CD8-positive, alpha-beta memory T cell (primary cell): ENCODE measurements at places on chromosomes 6 and 20.

- no peak for DNase-seq
Observed at GRCh38 chr20:47785311-47785853, at the start of gene SULF2. TSS of gene SULF2 (minus strand) at chr20:47785481. CDS start at chr20:47757363, 28,118 bp downstream.

- DNase-seq, result peak; percentile 64
Observed at GRCh38 chr20:38730989-38731737, 6.9 kb downstream of the SLC32A1 start.

- DNase-seq, result no peak
Observed at GRCh38 chr20:1370548-1371110, 22.2 kb downstream of the FKBP1A start.

GRCh38 chr20:59765599-59766177 is 161.3 kb downstream of the PHACTR3 start:
- no peak for DNase-seq

DNA sequence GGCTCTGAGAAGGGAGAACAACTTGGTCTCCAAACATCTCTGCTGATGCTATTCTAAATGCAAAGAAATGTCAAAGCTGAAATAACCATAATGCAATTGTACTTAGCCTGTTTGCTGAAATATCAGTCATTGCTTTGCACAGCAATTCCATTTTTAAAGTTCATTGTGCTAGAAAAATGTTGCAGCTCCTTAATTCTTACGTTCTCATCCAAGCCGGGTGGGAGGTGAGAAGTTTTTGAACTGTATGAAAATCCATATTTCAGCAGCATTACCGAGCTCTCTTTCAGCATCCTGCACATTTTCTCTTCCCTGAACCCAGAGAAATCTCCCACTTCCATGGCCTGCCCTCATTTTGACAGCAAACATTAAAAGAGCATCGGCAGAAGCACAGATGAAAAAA is 630.0 kb downstream of the PTPRT start:
- no peak for DNase-seq

DNA sequence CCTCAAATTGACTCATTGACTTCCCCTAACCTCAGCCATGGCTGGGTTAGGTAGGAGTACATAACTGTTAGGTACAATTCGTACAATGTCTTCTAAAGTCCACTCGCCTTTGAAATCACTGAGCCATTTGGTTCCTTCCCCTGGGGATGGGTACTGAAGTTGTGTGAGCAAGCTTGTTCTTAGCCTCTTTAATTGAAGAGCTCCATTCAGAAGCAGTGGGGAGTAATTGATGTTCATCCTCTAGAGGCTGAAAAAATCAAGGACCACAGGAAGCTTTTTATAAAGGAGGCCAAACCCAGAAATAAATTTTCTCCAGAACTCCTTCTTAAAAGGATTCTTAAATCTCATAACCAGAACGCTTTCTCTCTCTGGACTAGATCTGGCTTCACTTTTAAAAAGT is 60.6 kb downstream of the ANKS1A start:
- DNase-seq, result no peak

DNA sequence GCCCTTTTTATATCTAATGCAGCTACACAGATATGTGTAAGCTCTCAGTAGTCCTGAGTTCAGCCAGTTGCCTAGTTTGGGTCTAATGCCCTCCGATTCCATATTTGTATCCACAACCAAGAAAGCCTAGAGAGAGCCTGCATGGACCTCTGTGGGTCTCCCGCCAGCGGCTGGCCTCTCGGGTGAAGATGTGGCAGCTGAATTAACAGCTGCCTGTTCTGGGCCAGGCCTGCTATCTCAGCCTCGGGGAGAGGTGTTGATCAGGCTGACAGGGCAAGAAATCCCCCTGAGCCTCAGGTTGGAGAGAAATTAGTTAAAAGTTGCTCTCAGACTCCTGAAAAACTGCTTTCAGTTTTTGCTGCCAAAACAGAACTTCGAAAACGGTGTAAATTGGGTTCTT is 19.8 kb downstream of the PTK7 start:
- DNase-seq, result no peak

- no peak for DNase-seq
Observed at GRCh38 chr6:112909781-112910180, 562.7 kb downstream of the RFPL4B start.

- no peak for DNase-seq
Observed at GRCh38 chr20:3470208-3470626, 601 bp upstream of the ATRN start.

DNA sequence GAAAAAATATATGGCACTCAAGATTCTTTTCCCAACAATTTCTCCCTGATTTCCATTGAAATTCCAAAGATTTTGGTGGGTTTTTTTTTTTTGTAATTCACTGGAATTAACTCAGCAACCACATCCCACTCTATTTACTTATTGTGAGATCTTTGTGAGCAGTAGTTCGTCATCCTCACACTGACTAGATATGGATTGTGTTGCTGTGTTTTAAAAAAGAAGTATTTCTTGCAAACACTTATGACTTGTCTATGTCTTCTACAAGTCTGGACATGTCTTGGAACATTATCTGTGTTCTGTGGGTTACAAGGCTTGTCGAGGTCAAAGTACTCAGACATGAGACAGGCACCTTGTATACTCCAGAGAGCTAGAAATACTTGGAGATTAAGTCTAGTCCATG is 7.3 kb upstream of the TENT5A start:
- no peak for DNase-seq

- no peak for DNase-seq
Observed at GRCh38 chr20:35947489-35947888, 6.8 kb downstream of the SCAND1 start.

DNA sequence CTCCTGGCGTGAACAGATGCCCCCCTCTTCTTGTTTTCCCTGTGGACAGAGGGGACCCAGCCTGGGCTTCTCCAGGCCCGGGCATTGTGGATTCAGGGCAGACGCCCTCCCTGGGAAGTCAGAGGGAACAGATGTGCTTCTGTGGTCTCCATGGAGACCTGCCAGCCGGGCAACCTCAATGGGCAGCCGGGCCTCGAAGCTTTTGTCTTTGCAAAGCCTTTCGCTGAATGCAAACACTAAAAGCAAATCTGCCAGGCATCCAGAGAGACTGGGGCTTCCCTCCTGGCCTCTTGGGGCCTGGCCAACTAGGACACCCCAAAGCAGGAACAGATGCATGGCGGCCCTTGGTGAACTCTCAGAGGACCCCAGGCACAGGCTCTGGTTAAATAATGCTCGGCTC is 370.0 kb upstream of the SULF2 start:
- no peak for DNase-seq

- no peak for DNase-seq
Observed at GRCh38 chr20:4449957-4450715, 271.6 kb upstream of the PRND start.

DNA sequence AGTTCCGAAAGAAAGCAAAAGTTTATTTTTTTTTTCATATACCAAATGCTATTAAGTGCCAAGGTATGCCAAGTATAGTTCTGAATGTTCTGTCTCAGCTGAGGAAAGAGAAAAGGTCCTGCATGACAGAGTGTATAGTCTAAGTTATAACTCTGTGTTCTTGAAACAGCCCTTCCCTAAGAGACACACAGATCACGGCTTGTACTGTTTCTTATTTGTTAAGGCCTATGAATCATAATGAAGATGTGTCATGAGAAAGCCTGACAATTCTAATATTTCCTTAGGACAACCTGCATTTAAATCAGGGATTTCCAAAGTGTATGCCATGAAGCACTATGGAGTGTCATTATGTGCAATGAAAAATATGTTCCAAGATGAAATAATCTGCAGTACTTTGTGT is 538.7 kb upstream of the CDH4 start:
- DNase-seq, result no peak

DNA sequence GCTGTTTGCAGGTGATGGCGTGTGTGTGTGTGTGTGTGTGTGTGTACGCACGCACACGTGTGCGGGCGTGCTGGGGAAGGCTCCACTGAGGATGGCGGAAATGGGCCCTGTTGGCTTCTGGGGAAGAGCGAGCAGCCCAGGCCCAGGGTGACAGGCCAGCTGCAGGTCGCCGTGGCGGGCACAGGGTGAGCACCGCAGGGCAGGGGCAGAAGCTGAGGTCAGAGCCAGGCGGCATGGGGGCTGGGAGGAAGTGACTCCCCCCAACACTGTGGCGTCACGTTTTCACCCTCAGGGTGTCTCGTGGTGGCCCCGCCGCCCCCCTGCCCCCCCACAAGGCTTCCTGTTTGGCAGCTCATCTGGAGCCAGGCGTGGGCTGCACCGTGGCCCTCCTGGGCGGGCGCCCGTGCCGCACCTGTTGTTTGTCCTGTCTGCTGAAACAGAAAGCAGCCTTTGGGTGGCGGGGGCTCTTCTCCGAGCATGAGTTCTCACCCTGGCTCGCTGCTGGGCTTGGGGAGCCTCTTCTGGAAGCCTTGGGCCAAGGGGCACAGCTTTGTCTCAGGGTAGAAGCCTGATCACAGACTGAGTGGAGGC is 7.1 kb downstream of the RBM38 start:
- peak; percentile 97 for DNase-seq

- DNase-seq, result no peak
Observed at GRCh38 chr6:26016963-26017631, 54.5 kb downstream of the TRIM38 start.

- no peak for DNase-seq
Observed at GRCh38 chr20:51831866-51832265, 29.5 kb upstream of the SALL4 start.

GRCh38 chr6:3273707-3274521 is 15.2 kb downstream of the PSMG4 start:
- DNase-seq, result no peak

GRCh38 chr20:17952692-17953684 is 15.6 kb downstream of the SNX5 start:
- no peak for DNase-seq

- no peak for DNase-seq
Observed at GRCh38 chr6:39861663-39862062, 69.5 kb downstream of the DAAM2 start.

GRCh38 chr6:110786696-110787095 is 28.6 kb downstream of the CDK19 start:
- DNase-seq, result no peak

DNA sequence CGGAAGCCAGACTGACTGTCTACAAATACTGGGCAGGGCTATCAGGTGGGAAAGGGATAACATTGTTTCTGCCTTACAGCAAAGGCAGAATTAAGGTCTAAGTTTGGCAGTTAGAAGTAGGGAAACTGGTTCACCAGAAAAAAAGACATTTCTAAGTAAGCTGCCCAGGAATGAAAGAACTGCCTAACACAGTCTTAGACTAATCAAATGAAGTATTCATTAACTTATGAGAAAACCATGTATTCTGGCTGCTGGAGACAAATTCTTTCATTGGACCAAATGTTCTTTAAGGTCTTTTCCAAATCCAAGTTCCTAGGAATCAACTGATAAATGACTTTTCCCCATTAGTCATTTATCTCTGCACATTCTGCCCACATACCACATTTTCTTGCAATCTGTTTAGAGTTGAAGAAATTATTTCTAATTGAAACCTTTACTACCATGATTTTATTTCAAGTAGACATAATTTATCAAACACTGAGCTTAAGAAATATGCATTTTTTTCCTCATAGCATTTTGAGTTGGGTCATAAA is 120.3 kb upstream of the OGFRL1 start:
- no peak for DNase-seq

DNA sequence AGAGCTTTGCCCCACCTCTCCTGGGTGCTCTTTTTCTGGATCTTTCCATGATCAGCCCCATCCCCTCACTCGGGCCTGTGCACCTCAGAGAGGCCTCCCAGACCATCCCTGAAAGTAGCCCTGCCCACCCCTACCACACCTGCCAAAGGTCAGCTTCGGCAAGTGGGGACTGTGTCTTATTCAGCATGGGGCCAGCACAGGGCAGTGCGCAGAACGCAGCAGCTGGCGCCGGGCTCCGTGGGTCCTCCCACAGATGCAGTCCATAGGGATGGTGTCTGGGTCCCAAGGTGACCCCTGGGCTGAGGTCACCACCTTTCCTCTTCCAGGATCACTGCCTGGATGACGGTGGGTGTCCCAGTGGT is 79.4 kb downstream of the CEBPB start:
- no peak for DNase-seq

GRCh38 chr6:146850238-146850896 is 251.6 kb downstream of the ADGB start:
- DNase-seq, result no peak

GRCh38 chr6:32954986-32955802 is 2.3 kb upstream of the HLA-DMA start:
- peak; percentile 21 for DNase-seq

GRCh38 chr6:87164004-87164403 is 8.6 kb downstream of the ZNF292 start:
- DNase-seq, result no peak

- DNase-seq, result no peak
Observed at GRCh38 chr20:38751360-38751976, 3.2 kb downstream of the ACTR5 start.

DNA sequence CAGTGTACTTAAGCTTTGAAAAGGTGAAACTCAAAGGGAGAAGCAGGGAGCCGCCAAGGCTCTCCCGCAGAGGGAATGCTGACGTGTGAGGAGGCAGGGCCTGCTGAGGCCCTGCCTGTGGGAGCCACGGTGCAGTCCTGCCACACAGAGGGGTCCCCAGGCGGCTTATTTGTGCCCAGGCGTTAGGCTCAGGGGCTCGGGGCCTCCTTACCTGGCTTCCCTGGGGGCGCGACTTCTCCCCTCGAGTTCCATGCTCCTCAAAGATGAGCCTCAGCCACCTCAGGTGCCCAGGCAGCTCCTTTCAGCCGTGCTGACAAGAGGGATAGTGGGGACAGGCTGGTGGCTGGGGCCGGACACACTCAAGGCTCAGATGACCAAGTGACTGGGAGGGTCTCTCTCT is 2.2 kb upstream of the KIF25 start:
- no peak for DNase-seq

DNA sequence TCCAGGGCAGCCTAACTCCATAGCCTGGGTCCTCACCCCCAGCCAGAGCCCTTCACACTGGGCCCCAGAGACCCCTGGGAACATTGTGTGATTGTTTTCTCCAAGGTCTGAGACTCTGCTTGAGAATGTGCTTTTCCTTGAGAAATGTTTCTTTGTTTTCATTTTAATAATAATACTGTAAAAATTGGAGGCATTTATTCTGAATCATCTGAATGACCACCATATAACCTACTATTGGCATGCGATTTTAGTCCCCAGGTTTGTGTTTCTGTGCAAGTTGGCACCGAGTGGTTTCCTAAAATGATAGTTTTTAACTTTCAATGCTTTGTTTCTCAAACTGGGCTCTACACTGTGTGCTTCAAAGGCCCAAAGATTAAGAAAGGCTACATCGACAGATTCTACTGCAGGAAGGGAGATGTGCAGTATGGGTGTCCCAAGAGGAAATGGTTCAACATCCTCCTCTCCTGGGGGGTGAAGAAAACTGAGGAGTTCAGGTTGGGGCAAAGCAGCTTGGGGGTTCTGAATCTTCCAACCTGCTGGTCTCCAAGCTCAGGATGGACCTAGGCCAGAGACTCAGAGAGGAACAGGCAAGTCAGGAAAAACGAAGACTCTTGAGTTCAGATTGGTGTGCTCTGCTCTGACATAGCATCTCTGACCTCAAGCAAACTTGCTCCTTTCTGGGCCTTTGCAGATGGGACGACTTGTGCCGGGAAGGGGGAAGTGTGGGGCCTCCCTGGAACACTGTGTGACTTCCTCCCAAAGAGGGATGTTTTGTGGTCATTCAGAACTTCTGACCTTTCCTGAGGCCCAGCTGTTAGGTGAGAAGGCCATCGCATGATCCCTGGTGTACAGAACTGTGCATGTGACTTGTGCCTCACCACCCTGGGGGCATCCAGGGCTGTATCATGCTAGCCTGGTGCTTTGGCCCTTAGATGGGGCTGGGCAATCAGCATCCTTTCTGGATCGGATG is 31.0 kb downstream of the DAAM2 start:
- no peak for DNase-seq

- DNase-seq, result no peak
Observed at GRCh38 chr6:169232507-169232931, 21.1 kb downstream of the THBS2 start.
